ENCODE measurements at places on chromosomes 3 and 15.

DNA sequence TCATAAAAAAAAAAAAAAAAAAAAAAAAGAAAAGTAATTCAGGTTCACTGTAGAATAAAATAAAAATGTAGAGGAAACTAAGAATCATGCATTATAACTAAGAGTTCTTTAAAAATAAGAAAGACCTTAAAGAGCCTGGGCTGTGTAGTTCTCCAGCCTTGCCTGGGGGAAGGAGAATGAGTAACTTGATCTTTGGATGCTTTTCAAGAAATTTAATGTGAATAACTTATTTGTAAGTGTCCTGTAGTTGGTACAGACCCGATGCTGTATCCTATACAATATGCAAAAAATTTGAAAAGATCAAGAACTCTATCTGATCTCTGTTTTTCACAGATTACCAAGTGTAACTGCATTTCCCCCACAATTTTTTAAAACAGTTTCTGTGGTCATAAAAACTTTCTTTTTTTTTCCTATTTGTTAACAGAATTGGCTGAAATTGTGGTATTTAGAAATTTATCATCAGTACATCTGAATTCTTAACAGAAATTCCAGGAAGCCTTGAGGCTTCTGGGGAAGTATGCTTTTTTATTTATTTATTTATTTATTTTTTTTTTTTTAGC, 195.3 kb downstream of the THRB start:
- DNase-seq: peak; percentile 89

DNA sequence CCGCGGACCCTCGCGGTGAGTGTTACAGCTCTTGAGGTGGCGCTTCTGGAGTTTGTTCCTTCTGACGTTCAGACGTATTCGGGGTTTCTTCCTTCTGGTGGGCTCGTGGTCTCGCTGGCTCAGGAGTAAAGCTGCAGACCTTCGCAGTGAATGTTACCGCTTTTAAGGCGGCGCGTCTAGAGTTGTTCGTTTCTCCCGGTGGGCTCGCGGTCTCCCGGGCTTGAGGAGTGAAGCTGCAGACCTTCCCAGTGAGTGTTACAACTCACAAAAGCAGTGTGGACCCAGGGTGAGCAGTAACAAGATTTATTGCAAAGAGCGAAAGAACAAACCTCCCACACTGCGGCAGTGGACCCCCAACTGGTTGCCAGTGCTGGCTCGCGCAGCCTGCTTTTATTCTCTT, 177.1 kb downstream of the UACA start:
- no peak for DNase-seq

DNA sequence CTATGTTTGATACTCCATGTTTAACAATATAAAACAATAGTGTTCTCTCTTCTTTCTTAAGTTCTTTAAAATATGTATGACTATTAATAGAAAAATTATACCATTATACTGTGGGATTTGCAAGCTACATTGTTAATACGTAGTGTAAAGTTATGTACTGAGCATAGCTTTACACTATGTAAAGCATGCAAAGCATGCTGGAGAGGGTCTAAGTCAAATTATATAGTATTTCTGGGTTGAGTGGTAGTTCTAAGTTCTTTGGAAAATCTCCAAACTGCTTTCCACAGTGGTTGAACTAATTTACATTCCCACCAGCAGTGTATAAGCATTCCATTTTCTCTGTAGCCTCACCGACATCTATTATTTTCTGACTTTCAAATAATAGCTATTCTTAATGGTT, 253.0 kb downstream of the RAP2B start:
- no peak for DNase-seq

- DNase-seq: no peak
Observed at GRCh38 chr15:39909007-39909406, 11.1 kb downstream of the GPR176 start.

DNA sequence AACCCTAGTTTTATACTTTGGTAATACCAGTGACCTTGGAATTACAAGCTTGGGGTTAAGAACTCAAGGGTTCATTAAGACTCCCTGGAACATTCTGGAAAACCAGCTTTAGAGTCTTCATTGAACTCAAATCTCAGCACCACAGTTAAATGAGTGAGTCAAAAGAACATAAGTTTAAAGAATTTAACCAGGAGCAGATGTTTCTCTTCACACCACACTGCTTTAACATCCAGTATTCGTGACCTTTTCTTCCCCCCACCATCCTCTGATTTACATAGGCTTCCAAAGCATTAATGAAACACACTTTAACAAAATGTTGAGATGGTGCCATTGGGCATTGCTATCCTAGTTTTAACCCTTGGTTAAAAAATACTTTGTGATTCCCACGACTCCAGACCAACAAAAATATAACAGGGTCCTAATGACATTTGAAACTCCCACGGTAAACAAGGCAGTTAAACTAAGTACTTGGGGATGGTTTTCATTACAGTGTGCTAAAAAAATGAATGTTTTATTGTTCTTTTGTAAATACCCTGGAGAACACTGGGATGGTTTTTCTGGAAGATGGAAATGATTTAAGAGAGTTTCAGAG, 123.9 kb downstream of the OXNAD1 start:
- no peak for DNase-seq

DNA sequence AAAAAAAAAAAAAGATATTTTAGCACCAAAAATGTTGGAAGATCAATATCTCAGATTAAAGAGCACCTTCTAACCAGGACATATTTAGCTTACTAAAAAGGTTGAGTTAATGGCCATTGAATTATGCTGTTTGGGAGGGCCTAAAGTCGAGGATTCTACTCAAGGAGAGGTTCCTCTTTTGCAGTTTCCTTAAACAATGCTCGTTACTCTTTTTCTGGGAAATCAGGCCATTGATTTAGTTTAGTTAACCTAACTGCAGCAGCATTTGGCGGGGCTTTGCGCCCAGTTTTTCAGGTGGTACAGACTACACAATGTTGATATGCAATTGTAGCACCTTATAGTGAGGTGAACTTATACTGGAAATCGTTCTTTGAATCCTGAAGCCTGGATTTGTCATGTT, 6.8 kb downstream of the ABHD2 start:
- peak; percentile 83 for DNase-seq

All from OCI-M1 (cell line).